HFFc6 (cell line): ENCODE measurements at places on chromosomes 4 and X.
A peak's percentile ranks its signal among the peaks of the same experiment; 100 is the strongest.

GRCh38 chr4:60948008-60948407, 252.1 kb upstream of the ADGRL3 start:
- DNase-seq, result no peak

DNA sequence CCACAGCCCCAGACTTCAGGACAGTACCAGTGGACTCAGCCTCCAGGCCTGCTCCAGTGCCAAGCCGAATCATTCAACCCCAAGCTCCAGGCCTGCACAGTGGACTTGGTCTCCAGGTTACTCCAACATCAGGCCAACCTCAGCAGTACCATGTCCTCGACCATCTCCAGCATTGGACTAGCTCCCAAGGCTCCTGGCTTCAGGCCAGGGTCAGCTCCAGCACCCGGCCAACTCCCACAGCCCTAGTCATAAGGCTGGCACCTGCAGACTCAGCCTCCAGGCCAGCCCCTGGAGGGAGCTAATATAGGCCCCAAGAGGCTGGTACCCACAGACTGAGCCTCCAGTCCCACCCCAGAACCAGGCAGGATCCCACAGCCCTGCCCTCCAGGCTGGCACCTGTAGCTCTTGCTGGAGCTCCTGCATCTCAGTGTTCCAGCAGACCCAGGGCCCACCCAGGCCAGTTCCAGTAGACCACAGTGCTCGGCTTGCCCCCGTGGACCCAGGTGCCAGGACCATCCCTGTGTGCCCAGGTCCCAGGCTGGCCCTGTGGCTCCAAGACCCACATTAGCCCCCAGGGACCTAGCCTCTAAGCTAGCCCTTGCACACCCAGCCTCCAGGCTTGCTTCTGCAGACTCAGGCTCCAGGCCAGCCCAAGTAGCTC, 25.6 kb downstream of the ZMAT1 start:
- no peak for DNase-seq

GRCh38 chrX:47751670-47752069, 85.0 kb upstream of the ZNF81 start:
- DNase-seq, result peak; percentile 0

DNA sequence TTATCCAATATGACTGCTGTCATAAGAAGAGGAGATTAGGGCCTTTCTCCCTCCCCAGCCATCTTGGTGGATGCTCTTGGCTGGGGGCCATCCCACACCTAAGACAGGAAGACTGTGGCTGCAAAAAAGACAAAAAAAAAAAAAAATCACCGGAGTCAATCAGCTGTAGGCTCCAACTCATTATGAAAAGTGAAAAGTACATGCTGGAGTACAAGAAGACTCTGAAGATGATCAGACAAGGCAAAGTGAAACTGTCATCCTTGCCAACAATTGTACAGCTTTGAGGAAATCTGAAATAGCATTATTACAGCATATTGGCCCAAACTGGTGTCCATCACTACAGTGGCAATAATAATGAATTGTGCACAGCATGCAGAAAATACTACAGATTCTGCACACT, 5.2 kb downstream of the EGFL6 start:
- no peak for DNase-seq

DNA sequence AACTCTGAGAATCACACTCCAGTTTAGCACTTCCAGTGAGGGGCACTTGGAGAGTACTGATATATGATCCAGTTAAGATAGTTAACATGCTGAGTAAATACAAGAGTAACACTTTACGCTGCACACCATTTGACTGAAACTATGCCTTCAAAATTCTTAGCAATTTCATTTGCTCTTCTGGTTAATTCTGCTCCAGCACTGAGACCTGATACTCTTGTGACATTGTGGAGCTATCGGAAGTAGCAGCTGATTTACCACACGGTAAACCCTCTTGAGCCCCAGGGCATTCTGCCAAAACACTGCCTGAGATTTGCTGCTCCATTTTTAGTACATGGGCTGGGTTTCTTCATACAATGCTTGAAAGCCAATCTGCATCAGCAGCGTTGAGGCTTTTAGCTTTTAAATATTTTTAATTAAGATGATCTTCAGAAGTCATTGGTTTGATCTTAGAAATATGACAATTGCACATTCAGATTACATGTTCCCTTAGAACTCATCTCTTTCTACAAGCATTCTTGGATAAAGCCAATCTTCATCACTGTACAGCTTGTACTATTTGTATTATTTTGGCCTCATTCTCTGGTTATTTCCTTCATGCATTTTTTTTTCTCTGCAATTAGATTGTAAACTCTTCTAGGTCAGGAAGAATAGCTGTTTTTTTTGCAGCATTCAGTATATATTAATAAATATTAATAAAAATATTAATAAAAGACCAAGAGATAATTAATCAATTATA, 67.8 kb upstream of the ETNPPL start:
- DNase-seq, result no peak

- no peak for DNase-seq
Measured at GRCh38 chrX:71603618-71604017, 14.7 kb downstream of the CXCR3 start.

GRCh38 chr4:104869831-104870230, 276.8 kb upstream of the TET2 start:
- DNase-seq, result no peak

DNA sequence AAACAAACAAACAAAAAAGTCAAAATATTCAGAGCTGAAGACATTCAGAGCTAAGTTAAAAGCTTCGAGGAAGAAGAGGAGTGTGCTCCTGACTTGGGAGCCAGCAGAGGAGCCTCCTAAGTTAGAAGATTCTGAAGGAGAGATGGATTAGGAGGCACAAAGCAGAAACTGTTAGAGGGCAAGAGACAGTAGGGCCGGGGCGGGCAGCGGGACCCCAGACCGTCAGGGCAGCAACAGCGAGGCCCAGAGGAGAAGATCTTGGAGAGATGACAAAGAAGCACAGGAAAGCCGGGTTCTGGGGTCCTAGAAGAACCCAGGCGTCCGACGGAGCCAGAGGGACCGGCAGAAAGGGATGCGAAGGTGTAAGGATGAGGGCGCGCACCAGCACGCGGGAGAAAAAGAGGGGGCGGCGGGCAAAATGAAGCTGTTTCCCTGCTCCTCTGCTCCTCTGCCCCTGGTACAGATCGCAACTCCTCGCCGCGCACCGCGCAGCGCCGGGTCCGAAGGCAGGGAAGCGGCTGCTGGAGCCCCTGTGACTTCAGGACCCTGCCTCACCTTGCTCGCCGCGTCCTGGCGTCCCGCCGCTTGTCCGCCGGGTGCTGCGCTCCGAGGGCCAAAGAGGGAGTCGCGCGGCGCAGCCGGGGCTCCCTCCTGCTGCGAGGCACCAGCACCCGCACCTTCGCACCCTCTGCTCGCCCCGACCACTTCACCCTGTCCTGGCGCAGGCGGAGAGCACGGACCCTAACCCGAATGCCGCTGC, 477 bp downstream of the KLHL13 start:
- DNase-seq, result no peak

- DNase-seq, result peak; percentile 28
Measured at GRCh38 chr4:30821859-30822612, 101.9 kb downstream of the PCDH7 start.

DNA sequence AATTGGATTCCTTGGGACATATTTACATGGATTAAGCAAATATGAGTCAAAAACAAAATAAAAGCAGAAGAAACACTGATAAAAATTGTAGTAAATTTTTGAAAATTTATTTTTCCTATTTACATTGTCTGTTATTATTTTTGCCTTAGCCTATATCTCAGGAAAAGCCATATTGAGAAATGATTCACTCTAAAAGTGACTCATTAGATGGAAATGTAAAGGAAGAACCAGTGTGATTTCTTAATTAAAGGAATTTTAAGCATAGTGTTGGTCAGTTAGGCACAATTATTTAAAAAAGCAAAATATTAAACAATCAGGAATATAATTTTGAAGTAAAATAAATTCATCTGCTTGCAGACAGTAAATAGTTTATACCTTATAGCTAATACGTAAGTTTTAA, 167.4 kb upstream of the NAP1L5 start:
- DNase-seq, result no peak

GRCh38 chr4:155134136-155134535, 74.3 kb upstream of the NPY2R start:
- DNase-seq, result no peak

GRCh38 chrX:105117621-105118020, 102.9 kb downstream of the TEX13A start:
- DNase-seq, result no peak
